Activated CD4-positive, alpha-beta T cell treated with anti-CD3 and anti-CD28 coated beads, Interleukin-2, amount 10 ng/mL, durations not matched to agents 24 days and 14 days (primary cell): ENCODE measurements at places on chromosomes 4 and X. TPM values are rescaled to one million over a fixed set of nuclear protein-coding genes. Genes with fewer than 3 reads are reported as not detected.

Gene PWWP3B
- total RNA-seq = not detected in 2 replicates

Gene TRIML1
- total RNA-seq = not detected in 2 replicates

Gene ASMTL
- total RNA-seq = 44.5 and 46.6 TPM in 2 replicates

DNA sequence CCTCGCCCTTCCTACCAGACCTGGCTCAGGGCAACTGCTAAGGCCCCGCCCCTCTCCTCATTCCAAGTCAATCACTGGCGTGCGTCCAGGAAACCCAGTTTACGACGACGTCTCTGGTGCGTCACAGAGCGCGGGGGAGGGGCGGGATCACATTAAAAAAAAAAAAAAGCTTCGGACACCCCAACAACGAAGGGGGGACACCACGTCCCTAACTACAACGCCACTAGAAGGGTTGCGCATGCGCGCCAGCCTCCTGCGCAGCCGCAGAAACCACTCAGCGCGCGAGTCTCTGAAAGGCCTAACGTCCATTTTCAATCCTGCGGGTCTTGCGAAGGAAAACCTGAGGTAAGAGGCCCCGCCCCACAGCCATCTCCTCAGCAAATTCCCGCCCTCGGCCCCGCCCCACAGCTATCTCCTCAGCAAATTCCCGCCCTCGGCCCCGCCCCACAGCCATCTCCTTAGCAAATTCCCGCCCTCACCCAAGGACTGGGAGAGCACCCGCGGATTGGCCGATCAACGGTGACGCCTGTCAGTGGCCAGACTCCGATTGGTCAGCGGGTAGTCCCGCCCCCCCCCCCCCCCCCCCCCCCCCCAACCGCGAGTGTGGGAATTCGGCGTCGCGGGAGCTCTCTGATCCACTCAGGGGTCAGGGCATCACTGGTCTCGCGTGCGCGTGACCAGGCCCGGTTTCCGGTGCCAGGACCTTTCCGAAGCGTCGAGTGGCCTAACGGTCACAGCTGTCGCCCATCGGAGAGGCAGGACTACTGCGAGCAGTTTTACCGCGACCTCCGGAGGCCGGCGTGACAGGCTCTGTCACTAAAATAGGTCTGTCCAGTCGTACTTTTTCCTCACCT lies at the start of gene SCML1:
SCML1 (plus strand) TSS at position 638 of the 854 bp plus-strand sequence. CDS start 6,694 bp downstream, outside the sequence.
- H3K27me3 ChIP-seq = peaks cover 28% of the 10 kb centered on the region
- H3K36me3 ChIP-seq = no peaks in the 10 kb centered on the region
- peak within 1 kb of the TSS; percentile 76 for H3K27ac ChIP-seq
- peak; percentile 94 for DNase-seq

DNA sequence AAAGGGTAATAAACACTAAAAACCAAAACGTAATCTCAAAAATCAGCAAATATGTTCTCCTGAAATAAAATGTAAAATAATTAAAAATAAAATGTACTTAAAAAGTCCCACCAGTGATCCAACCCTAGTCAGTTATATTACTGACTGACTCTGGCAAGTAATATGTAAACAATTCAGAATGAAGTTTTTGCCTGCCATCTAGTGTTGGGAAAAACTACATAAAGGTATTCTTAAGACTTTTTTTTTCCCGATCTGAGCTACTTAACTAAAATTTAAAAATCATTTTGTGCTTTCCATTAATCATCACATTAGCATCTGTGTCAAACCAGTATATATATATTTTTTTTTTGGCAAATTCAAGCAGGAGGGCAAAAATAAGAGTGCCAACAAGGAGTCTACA lies 24.0 kb downstream of the RCHY1 start:
- H3K27ac ChIP-seq = no peak overlapping the region
- H3K36me3 ChIP-seq = peaks cover 31% of the 10 kb centered on the region
- no peaks in the 10 kb centered on the region for H3K4me1 ChIP-seq
